Uterus (tissue), 4 donors: ENCODE measurements at places on chromosomes 6 and 20.

DNA sequence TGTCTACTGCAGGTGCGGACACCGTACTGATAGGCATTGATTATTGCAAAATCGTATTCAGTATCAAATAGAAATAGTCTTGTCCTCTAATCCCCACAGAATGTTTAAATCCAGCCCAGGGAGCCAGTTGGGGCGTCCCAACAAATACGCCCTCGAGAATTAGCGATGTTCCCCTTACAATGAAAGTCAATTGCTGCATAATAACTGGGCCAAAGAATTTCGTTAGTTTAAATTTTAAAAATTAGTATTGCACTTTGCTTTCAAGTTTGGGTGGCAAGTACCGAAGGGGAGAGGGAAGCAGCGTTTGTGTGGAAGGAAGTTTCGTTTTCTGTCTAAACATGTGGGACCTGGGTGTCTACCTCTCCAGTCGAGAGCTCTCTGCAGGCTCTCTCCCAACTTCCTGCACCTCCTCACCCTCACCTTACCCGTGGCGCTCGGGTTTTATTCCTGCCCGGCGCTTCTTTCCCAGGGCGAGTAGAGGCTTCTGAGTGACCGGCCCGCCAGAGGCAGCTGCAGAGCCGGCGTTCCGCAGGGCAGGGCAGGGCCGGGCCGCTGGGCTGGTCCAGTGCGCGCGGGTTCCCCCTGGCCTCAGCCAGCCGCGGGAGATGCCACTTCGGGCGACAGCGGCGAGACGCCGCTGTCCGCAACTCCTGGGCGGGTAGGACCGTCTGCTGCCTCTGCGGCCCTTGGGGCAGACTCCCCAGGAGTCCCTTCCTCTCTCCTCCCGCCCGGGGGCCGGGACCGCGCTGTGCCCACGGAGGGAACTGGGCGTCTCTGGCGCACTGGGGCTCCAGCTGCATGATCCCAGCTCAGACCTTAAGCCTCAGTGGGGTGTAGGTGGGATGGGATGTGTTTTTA, 862 bp upstream of the TFAP2C start:
- no peak for DNase-seq

- no peak for DNase-seq
Measured at GRCh38 chr6:130382872-130383490, 17.2 kb downstream of the TMEM200A start.

- DNase-seq = no peak
Measured at GRCh38 chr20:55175081-55175480, 699.7 kb downstream of the DOK5 start.

GRCh38 chr6:119384444-119384843, 34.9 kb upstream of the MAN1A1 start:
- no peak for DNase-seq

DNA sequence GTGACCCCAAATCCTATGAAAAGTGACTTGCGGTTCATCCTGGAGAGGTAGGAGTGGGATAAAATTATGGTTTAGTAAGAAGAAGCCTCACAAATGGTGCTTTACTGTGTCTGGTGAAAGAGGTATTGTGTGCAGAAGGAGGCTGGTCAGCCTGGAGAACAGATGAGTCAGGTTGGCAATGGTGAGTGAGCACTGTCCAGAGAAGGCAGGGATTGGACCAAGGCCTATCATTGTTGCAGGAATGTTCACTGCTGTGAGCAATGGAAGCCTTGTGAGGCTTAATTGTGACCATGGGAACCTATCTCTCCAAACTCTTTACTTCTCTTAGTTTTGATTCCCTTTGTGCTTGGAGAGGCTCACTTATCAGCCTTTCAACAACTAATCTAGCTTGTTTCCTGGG, 89.0 kb upstream of the KCNK16 start:
- DNase-seq = no peak

DNA sequence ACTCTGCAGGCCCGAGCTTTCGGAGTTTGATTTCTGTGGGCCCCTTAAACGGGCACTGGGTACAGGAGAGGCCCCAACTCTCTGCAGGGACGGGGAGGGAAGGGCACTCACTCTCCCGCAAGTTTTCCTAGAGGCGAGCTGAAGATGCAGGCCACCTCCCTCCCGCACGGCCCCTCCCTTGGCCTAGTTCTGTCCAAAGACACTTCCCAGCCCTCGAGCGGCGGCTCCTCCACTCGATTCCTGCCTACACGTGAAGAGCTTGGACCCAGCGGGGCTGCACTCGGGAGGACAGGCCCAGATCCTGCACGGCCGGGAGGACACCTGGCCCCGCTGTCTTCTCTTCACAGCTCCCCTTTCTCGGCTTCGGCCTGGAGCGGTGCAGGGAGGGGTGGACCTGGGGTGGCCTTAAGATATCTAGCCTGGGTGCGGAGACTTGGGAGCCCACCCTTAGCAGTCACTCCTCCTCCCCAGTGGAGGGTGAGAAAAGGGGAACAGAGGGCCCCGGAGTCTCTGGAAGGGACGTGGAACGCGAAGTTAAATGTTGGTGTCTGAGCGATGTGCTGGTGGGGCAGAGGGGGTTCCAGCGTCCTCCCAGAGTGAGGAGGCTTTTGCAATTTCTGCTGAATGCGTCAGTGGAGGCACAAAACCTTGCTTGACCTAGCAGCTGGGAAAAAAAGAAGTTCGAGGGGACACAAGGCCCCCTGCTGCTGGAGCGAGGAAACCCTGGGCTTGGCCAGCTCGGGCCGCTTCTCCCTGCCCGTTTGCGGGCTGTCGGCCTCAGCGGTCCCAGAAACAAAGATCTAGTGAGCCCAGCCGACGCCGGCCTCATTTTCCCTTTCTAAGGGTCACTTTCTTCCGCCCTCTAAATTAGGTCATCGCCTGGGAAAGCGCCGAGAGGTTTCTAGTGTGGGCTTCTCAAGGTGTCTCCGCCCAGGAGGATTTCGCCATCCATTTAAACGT, 4.9 kb downstream of the OLIG3 start:
- DNase-seq = no peak

DNA sequence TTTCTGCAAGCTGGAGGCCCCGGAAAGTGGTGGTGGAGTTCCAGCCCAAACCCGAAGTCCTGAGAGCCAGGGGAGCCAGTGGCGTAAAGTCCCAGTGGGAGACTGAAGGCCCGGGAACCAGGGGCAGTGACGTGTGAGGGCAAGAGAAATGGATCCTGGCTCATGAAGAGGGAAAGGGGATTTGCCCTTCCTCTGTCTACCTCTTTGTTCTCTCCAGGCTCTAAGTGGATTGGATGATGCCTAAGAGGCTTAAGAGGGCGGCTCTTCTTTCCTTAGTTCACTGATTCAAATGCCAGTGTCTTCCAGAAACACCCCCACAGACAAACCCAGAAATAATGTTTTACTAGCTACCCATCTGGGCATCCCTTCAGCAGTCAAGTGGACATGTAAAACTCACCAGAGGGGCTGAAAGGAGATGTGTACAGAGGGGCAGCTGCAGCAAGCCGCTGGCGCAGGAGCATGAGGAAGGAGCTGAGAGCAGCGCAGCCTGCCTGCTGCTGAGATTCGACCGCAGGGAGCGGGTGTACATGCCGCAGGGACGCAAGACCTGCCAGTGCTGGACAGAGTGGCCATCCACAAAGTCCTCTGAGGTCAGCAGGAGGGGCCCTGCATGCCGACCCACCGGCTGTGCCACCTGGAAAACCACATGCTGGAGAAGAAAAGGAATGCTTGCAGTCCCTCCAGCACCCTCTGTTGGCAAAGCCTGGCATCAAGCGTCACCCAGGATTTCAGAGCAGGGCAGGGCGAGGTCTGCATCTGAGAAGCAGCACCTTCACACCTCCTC, 29.5 kb downstream of the CDYL start:
- DNase-seq = peak; percentile 43

DNA sequence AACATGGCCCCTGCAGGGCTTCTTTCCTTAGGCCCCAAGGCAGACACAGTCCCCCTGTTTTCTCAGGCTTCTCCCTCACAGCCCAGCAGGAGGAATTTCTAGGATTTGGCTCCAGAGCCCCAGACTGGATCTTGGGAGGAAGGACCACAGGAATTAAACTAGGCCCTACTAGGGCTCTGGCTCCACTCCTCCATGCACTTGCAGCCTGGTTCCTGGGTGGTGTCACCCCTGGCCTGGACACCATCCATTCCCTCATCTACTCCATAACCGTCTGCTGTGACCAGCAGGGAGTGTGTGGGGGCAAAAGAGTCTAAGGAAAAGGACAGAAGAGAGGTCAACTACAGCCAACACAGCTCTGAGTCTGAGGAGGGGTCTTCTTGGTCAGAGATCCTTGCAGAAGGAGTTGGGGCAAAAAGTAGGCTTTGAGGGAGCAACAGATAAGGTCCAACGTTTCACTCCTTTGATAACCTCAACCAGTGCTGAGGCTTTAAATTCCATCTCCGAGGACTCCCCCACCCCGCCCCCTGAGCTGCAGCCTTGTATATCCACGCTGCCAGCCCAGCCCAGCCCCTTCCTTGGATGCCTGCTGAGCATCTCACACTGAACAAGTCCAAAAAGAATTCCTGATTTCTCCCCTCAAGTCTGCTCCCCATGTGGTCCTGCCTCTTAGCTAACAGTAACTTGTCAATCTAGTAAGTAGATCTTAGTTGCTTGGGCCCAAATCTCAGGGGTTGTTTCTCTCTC, 27.9 kb upstream of the SPDEF start:
- no peak for DNase-seq

DNA sequence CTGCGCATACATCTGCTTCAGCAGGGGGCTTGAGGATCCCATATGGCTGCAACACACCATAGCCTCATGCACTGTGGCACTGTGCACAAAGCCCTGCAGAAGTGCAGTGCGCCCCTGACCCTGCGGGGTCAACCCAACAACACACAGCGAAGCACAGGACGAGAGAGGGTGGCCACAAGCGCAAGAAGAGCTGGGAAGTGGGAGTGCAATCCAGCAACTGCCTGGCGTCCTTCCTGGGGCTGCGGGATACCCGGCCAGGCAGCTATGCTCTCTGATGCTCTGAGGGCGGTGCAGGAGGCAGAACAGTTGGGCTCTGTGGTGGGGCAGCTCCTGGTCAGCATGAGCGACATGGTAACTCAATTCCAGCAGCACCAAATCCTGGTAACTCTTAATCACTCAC, 5.6 kb upstream of the ACSS1 start:
- no peak for DNase-seq
